Stimulated activated CD8-positive, alpha-beta memory T cell treated with anti-CD3 and anti-CD28 coated beads, Interleukin-4, amount 100 ng/mL, for 48 hours (primary cell): ENCODE measurements at places on chromosomes 6 and 20.

- peak; percentile 74 for DNase-seq
These were observed 50.0 kb downstream of the SYNJ2 start for GRCh38 chr6:158031381-158032353.

- no peak for DNase-seq
These were observed 39.4 kb downstream of the ZBTB46 start for GRCh38 chr20:63791497-63792156.

- peak; percentile 36 for DNase-seq
These were observed 8.8 kb upstream of the NDRG3 start for GRCh38 chr20:36754656-36755222.

GRCh38 chr20:23008667-23009066 lies 26.4 kb upstream of the SSTR4 start:
- DNase-seq, result no peak

DNA sequence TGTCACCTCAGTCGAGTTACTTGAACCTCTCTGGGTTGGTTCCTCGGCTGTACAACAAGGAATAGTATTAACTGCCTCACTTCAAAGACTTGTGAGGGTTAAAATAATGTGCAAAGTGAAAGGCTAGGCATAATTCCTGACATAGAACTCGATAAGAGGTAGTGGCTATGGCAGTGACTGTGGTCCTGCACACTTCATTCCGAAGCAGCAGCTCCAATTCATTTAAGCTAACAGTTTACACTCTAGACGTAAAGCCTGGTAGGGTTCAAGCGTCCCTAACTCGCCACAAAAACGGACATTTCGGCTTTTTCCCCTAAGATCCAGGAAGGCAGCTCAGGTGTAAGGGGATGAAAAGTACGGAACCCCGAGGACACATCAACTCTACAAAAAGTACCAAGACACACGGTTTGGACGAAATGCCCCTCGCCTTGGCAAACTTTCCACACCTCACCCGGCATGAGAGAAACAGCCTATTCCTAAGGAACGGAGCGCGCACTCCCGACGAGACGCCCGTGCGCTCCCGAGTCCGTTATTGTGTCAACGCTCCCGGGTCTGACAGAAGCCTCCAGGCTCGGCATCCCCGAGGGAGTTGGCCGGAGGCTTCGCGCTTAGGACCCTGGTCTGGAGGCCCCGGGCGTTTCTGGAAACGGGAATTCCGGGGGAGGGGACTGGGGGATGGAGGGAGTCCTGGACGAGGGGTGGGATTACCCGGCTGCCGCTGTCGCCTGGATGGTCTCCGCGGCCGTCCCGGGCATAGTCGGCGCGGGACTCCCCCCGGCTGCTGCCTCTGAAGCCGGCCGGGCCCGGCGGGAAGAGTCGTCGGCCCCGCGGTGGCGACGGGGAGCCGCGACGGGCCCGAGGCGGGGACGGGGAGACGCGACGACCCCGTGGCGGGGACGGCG lies 937 bp downstream of the ZNF318 start:
- DNase-seq, result peak; percentile 39

DNA sequence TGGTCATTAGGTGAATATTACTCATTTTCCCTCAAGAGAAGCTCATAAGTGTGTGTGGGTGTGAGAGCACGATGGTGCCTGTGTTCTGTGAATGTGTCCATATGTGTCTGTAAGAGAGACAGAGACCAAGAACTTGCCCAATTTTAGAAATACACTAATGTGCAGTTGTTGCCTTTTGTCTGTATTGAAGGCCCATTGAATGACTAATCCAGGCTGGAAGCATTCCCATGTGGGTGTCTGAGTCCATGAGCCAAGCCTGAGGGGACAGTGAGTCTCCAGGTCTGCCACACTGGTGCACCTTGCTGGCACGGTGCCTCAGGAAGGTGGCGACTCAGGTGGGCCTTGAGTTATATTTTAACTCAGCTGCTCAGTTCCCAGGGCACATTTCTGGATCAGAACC lies 25.5 kb upstream of the ASXL1 start:
- peak; percentile 42 for DNase-seq

DNA sequence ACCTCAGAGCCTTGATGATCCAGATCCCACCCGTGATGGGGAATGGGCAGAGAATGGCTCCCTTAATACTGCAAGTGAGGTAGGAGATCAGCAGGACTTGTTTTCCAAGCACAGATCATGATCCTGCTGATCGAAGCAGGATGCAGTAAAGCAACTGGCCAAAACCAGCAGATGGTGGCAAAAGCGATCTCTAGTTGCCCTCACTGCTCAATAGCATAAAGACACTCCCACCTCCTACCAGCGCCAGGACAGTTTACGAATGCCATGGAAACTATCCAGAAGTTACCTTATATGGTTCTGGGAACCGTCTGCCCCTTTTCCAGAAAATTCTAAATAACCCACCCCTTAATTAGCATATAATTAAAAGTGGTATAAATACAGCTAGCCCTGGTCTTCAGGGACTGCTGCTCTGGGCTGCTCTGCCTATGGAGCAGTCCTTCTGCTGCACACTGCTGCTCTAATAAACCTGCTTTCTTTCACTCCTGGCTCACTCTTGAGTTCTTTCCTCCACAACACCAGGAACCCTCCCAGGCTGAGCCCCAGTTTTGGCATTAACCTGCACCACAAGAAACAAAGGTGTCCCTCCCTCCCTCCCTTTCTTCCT lies 415.8 kb downstream of the PREX1 start:
- no peak for DNase-seq

- DNase-seq, result no peak
These were observed 291.3 kb downstream of the ALDH8A1 start for GRCh38 chr6:134658596-134658995.

- DNase-seq, result peak; percentile 81
These were observed 23.6 kb upstream of the TMEM181 start for GRCh38 chr6:158536084-158536890.

- DNase-seq, result peak; percentile 40
These were observed 105.1 kb downstream of the TOX2 start for GRCh38 chr20:44019638-44020335.

- DNase-seq, result no peak
These were observed 9.6 kb upstream of the IL17A start for GRCh38 chr6:52176550-52176949.

- no peak for DNase-seq
These were observed 52.0 kb downstream of the HIVEP1 start for GRCh38 chr6:12064131-12064530.

DNA sequence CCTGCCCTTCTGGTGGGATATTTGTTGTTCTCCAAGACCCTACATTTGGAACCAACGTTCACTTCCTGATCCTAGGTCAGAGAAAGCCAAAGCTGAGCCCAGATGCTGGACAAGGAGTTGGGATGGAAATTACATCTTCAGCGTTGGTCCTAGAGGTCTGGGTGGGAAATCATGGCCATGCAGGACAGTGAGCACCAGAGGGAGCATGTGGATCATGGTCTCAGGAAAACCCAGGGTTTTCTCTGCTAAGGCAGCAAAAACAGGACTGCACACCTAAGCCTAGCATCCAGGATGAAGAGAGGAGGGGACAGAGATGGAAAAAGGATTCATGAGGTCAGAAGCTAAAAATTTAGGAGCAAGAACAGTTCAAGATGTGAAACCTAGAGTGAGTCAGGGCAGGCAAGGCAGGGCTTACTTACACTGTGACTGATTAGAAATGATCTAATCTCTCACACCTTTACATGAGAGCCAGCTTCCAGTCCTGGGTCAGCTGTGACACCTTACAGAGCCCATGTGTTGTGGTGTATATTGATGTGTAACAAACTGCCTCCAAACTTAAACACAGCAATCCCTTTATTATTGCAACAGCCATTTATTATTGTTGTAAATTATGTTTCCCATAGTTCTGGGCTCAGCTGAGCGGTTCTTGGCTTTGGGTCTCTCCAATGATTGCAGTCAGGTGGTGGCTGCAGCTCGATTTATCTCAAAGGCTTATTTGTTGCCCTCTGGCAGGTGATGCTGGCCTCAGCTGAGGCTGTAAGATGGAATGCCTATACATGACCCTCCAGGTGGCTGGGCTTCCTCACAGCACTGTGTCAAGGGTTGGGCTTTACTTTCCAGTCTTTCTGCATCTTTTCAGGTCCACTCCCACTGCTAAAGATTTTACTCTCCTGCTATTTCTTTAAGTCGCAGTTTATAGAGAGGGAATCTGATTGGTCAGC lies 6.5 kb downstream of the C20orf202 start:
- DNase-seq, result no peak

DNA sequence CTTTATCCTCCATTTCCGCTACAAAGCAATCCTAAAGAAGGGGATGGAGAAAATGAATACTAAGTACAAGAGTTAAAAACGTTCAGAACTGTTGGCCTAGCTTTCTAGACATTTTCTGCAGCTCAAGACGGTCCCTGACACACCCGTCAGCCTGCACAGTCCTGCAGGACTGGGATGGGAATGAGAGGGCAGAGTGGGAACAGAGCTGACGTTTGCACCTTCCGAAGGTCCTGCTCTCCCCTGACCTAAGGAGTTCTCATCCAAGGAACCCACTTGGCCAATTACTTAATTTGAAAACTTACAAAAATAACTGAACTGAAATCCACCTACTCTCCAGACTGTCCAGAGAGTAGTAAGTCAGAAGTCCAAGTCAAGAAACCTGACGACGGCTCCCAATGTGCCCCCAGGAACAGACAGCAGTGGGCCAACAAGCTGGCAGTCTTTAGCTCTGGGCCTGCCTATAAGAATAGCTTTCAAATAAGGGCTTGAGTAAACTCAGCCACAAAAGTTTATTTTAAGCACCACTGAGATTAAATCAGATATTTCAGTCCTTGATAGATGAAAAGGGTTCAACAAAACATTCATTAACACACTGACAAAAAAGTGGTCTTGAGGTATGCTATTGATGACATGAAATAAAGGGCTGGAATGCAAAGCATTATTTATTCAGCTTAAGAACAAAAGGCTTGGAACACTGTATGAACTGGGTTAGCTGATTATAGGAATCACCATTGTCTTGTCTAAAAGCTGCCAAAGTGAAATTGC lies 76.8 kb downstream of the CNKSR3 start:
- DNase-seq, result no peak

DNA sequence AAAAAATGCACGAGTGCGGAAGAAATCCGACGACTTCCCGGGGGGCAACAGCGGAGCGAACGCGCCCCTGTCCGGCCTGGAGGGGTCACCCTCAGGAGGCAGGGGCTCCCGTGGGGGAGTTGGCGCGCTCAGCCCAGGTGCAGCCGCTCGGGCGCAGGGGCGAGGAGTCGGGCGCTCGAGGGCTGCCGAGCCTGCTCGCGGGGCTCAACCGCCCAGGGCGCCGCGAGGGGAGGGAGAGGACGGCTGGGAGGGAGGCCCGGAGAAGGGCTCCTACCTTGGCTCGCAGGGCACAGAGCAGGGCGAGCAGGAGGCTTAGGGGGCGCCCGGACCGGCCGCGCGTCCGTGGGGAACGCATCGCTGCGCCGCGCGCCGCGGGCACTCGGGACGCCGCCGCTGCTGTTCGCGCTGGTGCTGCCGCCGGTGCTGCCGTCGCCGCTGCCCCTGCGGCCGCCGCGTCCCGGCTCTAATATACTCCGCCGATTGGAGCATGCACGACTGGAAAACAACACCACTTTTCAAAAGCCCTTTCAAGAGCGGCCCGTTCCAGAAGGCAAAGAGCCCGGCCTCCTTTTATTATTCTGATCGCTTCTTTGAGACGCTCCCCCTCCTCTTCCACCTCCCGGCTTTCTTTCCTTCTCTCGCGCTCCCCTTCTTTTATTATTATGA lies 490 bp downstream of the JAG1 start:
- DNase-seq, result peak; percentile 37

- DNase-seq, result peak; percentile 88
These were observed 2.0 kb downstream of the CEBPB start for GRCh38 chr20:50192364-50193198.

GRCh38 chr6:6645261-6645917 lies 56.9 kb downstream of the LY86 start:
- no peak for DNase-seq

DNA sequence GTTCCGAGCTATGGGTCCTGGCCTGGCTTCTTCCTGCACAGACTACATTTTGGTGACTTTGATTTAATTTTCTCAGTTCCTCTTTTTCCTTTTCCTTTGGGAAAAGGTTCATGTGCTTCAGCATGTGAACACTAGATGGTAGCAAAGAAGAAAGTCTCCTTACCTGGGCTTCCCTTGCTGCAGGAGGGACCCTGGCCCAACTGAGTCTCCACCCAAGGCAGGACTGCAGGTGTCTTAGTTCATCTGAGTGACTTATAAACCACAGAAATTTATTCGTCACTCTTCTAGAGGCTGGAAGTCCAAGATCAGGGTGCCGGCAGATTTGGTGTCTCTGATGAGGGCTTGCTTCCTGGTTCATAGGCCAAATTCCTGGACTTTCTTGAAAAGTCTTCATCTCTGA lies 163.2 kb downstream of the SYCP2 start:
- no peak for DNase-seq

- DNase-seq, result peak; percentile 89
These were observed 15.1 kb downstream of the HMGN4 start for GRCh38 chr6:26553264-26553634.

DNA sequence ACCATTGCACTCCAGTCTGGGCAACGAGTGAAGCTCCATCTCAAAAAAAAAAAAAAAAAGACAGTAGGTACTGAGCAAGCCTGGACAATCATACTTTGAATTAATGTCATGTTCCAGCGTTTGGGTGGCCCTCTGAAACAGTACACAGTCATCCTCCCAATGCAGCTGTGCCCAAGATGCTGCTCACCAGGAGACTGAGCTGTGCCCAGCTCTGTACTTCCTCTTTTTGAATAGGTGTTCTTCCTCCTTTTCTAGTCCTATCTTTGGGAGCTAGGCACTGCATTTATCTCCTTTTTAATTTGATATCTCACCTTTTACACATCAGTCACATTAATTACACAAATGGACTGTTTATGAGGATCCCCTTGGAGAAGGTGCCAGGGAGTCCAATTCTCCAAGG lies 101.5 kb downstream of the RPP40 start:
- DNase-seq, result no peak

GRCh38 chr6:34987506-34987905 lies 98.5 kb downstream of the ANKS1A start:
- no peak for DNase-seq

GRCh38 chr20:5843054-5843592 lies 92.9 kb downstream of the SHLD1 start:
- DNase-seq, result no peak

DNA sequence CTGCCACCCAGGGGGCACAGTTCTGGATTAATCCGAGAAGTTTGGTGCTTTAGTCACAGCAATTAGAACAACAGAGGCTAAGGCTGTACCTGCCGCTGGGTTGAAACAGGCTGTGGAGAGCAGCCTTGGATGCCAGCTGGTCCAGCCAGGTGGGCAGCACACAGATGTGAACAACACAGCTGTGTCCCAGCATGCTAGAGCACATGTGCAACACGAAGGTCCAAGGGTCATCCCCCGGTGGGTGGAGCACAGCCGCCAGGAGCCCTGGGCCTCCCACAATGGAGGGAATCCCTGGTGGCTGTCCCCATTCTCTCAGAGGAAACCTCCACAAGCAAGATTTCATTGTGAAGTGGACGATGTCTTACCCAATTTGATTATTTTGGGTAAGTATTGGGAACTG lies 99.2 kb upstream of the SYNDIG1 start:
- DNase-seq, result no peak

- no peak for DNase-seq
These were observed 537.6 kb downstream of the HDGFL1 start for GRCh38 chr6:23106951-23107350.

DNA sequence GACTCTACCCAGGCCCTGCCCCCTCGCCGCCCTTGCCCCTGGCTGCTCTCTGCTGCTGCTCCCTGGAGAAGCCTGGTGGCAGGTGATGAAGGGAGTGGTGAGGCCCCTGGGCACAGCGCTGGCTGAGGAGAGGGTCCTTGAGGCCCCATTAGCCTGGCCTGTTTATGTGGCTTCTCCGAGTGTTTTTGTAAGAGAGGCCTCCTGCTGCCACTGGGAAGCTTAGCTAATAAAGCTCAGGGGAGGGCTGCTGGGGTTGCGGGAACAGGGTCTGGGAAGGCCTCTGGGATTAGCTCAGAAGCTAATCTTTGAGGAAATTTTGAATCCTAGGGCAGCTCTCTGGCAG lies 15.5 kb downstream of the EBF4 start:
- no peak for DNase-seq
